ENCODE measurements at places on chromosomes 6 and 20.

GRCh38 chr20:13276945-13277541, 56.0 kb downstream of the ISM1 start:
- no peak for DNase-seq

DNA sequence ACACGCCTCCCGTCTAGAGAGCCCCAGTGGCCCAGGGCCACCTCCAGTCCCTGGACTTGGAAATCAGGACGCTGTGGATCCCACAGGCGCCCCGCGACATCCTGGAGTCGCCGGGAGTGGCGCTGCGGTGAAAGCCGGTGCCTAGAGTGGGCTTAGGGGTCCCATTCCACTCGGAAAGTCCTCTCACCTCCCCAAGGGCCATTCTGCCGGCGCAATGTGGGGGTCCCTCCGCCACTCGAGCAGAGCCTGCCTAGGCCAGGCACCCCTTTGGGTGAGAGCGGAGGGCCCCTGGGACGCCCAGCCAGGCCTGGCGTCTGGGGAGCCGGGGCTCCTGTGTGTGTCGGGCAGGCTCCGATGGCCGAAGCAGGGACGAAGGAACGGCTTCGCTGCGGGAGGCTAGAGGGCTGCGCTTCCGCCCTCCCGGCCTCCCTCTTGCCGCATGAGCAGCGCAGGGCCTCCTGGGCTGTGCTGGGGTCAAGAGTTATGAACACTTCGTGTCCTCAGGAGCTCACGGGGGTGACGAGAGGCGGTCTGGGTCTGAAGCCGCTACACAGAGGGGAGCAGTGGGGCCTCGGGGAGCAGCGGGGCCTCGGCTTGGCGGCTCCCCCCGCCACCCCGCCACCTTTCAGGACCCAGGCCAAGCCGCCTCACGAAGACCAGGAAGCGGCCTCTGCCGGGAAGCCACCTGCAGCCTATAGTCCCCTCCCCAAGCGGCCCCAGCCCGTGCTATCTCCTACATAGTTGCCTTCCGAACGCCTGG, 13.6 kb downstream of the POU3F2 start:
- no peak for DNase-seq

- DNase-seq: peak; percentile 87
These were observed 1.4 kb downstream of the FYN start for GRCh38 chr6:111871725-111872400.

GRCh38 chr6:55601120-55601519, 22.1 kb upstream of the HMGCLL1 start:
- no peak for DNase-seq

- DNase-seq: no peak
These were observed 69.2 kb downstream of the MYO6 start for GRCh38 chr6:75818098-75818855.

DNA sequence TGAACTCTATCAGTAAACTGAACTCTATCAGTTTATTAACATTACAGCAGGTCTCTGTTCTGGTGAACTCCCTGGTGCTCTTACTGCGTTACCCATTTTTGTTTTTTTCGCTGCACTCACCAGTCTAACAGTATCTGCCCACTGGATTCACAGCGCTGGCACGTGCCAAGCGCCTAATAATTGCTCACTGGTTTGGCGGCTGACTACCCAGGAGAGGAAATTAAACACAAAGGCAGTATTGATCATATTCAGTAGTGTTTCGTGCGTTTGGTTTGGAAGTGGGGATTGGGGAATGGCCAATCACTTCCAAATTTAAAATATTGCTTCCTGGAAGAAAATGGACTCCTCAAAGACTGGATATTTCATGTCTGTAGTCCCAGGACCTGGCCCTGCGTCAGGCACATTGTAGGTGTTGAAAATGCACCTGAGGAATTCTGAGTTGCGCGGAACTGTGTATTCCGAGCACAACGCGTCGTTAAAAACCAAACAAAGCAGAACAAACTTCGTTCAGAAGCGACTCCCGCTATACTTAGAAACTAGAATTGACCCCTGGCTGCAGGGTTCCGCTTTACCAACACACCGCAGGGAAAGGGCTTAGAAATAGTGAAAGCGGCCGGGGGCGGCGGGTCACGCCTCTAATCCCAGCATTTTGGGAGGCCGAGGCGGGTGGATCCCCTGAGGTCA, 1.1 kb upstream of the RPS12 start:
- peak; percentile 52 for DNase-seq

DNA sequence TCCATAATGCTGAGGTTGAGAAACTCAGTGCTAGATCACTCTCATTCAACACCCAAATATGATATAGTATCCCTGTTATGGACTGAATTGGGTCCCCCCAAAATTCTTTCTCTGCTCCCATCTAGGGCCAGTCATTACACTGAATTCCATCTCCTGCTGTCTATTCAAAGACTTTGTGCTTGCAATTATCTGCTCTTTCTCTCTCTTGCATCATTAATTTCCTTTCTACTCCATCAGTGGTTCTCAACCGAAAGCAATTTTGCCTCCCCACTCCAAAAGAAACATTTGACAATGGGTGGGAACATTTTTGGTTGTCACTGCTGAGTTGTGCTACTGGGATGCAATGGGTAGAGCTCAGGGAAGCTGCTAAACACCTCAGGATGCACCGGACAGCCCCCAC, 271.5 kb upstream of the CDYL start:
- DNase-seq: no peak

DNA sequence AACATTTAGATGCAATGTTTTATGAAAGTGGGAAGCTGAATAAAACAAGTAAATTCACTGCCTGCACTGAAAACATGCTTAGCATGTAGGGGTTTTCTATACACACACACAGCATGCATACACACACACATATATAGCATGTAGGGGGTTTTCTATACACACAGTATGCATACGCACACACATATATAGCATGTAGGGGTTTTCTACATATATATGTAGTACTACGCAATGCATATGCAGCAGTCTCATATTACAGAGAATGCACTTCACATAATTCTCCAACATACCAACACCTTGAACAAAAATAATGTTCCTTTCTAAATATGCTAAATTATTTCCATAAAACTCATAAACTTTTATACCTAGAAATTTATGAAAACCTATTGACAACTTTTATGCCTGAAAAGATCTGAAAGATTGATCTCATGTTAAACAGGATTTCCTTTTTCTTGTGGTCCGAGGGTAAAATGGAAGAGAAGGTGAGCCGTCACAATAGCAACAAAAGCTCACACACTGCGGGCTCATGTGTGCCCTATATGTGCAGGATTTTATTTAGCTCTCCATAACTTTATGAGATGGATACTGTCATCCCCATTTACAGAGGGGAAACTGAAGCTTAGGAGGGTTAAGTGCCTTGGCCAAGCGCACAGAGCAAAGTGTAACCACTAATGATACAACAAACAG, 81.9 kb upstream of the TULP1 start:
- no peak for DNase-seq

GRCh38 chr6:170172825-170173256, 118.0 kb downstream of the DLL1 start:
- DNase-seq: no peak

DNA sequence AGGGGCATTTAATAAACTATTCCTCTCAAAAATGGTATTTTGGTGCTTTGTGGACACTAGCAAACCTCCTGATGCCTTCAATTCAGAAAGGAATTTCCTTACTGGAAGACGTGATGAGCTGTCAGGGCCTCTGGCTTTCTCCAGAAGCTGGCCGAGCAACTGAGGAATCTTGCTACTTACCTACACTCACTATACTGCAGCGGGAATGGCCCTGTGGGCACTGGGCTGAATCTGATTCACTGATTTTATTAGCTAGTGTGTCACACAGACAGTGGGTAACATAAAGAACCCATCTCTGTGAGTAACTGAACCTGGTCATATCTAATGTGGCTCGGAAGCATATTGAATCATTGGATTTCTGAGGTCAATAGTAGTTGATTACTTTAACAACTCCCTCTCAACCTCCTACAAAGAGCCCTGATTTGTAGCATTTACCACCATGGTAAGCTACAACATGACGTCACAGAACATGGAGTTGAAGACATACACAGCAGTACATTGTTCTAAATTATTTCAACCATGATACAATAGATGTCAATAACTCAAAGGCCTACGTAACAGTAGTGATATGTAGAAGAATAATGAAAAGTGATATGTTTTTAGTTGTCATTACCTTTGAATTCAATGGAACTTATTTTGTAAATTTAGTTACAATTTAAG, 232.1 kb downstream of the SYNE1 start:
- no peak for DNase-seq

- no peak for DNase-seq
These were observed 79.4 kb downstream of the ZDHHC14 start for GRCh38 chr6:157460182-157460999.

DNA sequence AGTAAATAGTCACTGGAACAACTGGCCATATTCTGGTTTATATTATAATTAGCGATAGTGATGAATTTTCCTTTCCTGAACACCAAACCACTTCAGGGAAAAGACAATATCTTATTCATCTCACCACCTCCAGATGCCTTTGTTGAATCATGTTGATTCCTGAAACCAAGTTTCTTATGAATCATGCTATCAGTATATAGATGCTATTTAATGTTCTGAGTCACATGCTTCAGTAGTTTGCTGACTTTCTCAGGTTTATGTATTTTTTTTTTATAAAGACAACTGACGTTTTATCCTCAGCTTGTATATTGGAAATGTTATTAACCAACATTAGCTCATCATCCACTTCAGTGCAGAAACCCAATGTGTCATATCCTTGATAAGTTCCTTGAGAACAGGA, 710.2 kb upstream of the POU3F2 start:
- no peak for DNase-seq

GRCh38 chr20:21149344-21149743, 23.5 kb downstream of the KIZ start:
- no peak for DNase-seq

DNA sequence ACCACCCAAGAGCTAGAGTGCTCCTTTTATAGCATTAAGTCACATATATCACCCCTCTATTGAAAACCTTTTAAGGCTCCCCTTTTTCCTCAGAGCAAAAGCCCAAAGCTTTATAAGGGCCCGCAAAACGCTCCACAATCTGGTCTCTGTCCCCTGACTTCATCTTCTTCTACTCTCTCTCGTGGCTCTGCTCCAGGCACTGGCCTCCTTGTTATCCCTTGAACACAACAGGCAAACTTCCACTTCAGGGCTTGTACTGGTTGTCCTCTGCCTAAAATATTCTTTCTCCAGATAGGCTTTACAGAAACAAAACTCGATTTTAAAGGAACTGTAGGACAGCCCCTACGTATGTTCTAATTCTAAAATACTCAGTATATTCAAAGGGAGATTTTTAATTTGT, 44.0 kb upstream of the SPDEF start:
- DNase-seq: no peak

- DNase-seq: no peak
These were observed 2.7 kb upstream of the DTD1 start for GRCh38 chr20:18585134-18585533.

- DNase-seq: no peak
These were observed 57.1 kb downstream of the SLC35D3 start for GRCh38 chr6:136979206-136979605.

GRCh38 chr20:24086121-24086520, 97.5 kb upstream of the GGTLC1 start:
- no peak for DNase-seq

- no peak for DNase-seq
These were observed 27.4 kb downstream of the UBE3D start for GRCh38 chr6:83038246-83038645.

GRCh38 chr6:63496361-63496804, 75.9 kb upstream of the LOC128125822 start:
- DNase-seq: no peak

Measured in putamen (tissue), 1 donor.